Dermis blood vessel endothelial cell (primary cell): ENCODE measurements at places on chromosomes 4 and X. TPM values are rescaled to one million over a fixed set of nuclear protein-coding genes. Genes with fewer than 3 reads are reported as not detected.

- peak; percentile 25 for DNase-seq
These were observed 31.9 kb downstream of the RHOH start for GRCh38 chr4:40228497-40229365.

The TCP11X2 gene
- total RNA-seq = not detected in 2 replicates

DNA sequence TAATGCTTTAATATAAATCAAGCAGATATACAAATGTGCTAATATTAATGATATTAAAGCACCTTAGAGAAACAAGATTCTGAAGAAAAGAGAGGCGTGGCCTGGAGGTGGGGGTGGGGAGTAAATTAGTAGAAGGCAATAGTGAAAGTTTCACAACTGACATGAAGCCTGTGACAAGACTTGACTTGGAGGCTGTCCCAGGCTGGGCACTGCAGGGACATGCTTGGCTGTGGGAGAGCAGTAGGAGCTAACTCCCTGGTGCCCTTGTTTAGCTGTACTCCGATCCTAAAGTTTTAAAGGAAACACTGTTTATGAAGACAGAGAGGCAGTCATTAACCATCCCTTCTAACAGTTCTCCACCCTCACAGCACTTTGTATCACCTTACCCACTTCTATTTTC, 239.0 kb upstream of the MAB21L2 start:
- no peak for DNase-seq

The TMEM35A gene
- total RNA-seq = 0.85 and 1.7 TPM in 2 replicates

GRCh38 chrX:120697053-120697452, 67.2 kb upstream of the C1GALT1C1 start:
- no peak for DNase-seq

The SMIM10L2A gene
- total RNA-seq = 0.70 and 1.0 TPM in 2 replicates
